ENCODE measurements at places on chromosomes 7 and 10.

DNA sequence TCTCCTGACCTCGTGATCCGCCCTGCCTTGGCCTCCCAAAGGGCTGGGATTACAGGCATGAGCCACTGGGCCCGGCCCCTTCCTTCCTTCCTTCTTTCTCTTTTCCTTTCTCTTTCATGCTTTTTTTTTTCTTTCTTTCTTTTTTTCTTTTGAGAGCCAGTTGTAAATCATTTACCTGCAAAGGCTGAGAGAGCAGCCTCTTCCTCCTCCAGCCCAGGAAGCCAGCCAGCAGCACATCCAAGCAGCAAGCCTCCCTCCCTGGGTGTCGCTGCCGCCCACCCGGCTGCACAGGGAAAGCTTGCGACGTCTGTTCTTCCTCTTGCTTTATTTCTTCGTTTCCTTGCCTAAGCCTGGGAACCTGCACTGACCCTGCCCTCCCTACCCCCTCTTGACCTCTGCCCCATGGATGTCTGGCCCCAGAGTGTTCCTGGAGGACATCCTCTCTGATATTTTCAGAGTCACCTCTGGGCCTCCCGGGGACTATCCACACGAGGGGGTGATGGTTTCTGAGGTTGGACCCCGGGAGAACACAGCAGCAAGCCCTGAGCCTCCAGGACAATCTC lies 62.8 kb upstream of the MYL10 start:
- peak; percentile 89 for DNase-seq

DNA sequence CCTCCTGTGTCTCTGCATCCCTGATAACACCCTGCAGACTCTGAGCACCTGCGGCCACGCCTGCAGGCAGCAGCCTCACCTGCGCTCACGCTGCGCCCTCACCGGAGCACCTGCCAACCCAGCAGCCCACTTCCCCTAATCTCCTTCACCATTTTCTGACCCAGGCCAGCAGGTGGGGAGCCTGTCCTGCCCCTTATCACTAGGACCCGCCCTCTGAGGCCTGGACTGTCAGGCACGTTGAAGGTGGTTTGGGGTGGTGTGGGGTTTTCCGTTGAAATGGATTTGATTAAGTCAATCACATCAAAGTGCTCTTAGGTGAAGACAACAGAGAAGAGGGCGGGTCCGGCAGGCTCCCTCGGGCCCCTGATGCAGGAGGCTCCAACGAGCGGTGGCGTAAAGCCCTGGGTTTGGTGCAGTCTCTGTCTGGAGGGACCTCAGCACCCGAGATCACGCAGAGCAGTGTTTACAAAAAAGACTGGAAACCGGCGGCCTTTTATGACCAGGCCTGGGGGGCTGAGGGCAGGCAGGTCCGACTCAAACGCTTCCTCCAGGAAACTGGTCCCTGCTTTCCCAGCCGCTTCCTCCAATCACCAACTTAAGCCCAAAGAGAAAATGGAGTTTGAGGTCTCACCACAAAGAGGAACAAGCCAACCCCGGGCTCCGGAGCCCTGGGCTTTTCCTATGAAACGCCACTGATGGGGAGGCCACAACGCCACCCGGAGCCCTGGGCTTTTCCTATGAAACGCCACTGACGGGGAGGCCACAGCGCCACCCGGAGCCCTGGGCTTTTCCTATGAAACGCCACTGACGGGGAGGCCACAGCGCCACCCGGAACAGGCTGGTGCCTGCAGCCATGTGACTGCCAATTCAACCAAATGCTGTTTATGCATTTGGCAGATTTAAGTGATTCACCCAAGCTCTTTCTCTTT lies 45.5 kb downstream of the DPYSL4 start:
- DNase-seq = no peak

GRCh38 chr10:126504063-126504760 lies 115.9 kb upstream of the ADAM12 start:
- peak; percentile 76 for DNase-seq

DNA sequence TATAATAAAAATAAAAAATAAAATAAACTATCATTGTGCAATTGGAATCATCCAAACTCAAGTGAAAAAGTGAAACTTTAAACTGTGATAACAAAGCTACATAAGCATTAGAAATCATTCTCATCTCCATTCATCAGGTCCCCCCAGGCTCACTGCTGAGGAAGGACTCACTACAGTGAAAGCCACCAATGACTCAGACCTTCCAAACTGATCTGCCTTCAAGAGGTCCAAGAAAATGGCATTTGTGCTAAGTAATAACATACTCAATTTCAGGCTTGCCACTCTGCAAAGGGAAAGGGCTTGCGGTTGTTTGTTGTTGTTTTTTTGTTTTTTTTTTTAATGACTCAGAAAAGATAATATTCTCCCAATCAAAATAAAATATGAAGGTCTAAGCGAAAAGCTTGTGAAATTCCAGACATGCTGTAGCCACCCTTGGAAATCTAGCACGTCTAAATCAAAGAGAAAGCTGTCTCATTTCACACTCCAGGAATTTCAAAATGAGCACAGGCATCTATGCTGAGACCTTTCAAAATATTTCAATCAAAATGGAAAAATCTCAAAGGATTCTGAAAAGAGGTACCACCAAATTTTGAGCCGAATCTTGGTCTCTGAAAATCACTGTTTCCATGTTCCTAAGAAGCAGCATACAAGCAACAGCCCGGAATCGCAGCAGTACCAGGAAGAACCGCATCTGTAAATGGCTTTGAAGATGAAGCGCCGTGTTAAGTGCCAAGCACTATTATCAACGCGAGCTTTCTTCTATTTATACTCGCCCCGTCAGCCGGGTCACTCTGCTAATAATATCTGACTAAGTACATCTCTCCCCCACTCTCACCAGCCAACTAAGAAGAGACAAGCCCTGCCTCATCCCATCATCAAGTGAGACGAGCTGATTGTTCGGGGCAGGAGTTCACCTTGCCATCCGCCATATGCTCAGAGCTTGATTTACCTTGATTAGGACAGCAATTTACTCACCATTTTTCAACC lies 13.5 kb downstream of the SFMBT2 start:
- no peak for DNase-seq

- no peak for DNase-seq
These were observed 140.5 kb downstream of the TWIST1 start for GRCh38 chr7:18976715-18977471.

DNA sequence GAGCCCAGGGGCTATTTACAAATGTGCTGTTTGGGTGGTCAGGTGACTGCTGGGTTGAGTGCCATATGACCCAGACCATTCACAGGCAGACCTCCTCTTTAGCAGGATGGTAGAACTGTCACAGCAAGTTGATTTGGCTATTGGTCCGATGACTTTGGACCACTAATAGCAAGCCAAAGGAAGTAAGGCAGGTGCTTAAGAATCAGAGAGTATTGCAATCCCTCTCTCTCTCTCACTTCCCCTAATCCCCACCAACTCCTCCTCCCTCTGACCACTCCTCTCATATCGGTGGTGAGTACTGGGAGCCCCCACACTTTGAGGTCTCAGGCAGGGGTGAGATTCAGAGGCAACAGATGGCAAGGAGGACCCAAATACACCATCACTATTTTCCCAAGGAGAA lies 165.3 kb downstream of the TRIL start:
- no peak for DNase-seq

DNA sequence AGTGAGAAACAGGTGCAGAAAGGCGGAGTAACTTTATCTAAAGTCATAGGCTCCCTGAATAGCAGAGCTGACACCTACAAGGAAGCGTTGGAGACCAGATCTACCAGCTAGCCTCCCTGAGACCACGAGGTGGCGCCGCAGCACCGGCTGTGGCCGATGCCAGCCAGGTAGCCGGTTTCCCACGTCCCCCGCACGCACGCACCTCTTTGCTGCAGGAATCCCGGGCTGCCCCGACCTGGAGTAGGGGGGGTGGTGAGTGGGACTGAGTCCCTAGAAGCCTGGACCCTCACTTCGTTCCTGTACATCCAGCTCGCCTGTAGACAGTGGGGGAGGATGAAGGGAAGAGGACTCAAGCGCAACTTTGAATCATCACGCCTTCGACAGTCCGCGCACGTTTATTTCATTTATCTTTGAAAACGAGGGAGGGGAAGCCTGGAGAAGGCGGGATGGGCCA lies 3.7 kb downstream of the ELOVL3 start:
- DNase-seq = peak; percentile 84

DNA sequence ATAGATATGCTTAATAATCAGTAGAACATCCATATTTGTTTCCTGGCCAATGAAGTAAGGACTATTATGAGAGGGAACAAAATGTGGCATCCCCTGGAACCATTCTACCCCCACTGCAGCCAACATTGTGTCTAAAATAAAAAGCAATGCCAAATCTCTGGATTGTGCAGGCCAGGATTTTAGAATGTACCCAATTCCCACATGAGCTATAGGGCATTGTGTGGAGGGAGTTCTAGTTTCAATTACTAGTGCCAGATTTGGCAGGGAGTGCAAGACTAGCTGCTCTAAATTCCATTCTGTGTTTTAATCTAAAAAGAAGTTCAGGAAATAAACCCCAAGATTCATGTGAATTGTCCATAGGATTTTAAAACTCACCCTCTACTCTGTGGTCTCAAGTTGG lies 112.3 kb downstream of the HGF start:
- no peak for DNase-seq

GRCh38 chr7:134084488-134085144 lies 42.5 kb upstream of the LRGUK start:
- no peak for DNase-seq

GRCh38 chr7:11776039-11776438 lies 56.0 kb downstream of the THSD7A start:
- DNase-seq = no peak

DNA sequence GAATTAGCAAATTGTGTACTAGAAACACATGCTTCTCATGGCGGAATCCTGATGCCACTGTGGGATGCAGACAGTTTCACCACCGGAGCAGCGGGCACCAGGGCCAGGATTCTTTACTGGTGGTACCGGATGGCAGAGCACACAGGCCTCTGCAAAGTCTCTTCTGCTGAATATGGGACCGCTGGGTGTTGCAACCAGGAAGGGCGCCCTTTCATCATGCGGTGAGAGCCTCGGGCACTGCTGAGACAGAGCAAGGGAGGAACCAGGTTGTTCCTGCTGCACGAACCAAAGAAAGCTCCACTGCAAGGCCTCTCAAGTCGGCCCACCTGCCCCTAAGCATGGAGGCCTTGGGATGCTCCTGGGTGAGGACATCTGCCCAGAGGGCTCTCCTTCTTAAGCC lies 57.0 kb upstream of the NMT2 start:
- no peak for DNase-seq

GRCh38 chr7:130882396-130882795 lies 148.4 kb upstream of the KLF14 start:
- DNase-seq = no peak

- DNase-seq = no peak
These were observed 12.6 kb upstream of the PPP2R2D start for GRCh38 chr10:131888186-131888604.

DNA sequence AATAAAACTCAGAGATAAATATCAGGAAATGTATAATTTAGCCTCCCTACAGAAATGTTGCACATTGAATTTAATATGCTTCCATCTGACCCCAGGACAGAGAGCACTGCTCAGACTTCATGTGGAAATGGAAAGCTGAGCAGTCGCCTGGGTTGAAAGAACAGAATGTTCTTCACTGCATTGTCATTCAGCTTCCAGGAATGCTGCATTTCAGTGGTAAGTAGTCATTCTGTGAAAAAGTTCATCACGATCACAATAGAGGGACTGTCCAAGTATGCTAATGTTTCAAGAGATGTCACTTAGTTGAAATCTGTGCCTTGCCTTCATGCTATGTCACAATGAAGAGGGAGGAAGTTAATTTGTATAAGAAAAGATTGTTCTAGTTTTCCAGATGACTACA lies 147.3 kb downstream of the NRCAM start:
- no peak for DNase-seq

GRCh38 chr7:107843184-107843583 lies 40.2 kb upstream of the SLC26A3 start:
- DNase-seq = no peak

- no peak for DNase-seq
These were observed 402 bp upstream of the CDHR1 start for GRCh38 chr10:84193846-84194423.

DNA sequence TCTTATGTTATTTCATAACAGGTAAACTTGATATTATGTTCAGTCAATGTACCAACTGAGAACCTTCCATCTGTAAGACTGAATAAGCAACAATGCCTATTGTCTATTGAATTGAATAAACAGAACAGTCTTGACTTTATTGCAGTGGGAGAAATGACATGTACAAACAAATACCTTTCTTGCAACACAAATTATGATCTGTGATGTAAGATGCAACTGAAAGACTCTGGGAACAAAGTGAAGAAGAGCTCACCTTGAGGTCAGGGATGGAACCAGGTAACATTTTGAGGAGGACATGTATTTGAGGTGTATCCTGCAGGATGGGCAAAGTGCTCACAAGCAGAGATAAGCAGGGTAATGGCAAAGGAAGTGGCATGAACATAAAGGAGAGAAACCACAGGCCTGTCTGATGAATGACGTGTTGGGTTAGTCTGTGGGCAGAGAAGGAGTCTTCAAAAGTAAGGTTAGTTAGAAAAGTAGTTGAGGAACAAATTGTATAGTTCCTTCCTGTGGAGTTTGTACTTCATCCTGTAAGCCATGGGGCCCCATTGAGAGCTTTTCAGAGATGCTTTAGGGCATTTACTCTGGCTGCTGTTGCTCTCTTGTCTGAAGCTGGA lies 9.5 kb downstream of the PNLIPRP3 start:
- DNase-seq = no peak

DNA sequence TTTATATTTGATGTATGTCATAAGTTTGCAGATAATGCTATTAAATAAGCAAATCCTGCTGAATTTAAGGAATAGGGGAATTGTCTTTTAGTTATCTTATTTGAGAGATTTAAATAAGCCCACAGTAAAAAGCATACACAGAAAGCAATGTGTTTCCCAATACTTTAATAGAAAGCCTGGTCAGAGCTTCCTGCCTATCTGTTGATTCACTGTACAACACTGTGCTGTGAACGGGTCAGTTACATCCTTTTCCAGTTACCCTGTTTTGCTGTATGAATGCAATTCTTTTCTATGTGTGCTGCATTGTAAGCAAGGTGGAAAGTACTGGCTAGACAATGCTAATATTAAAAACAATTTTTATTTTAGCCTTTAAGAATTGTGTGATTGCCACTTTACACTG lies 81.2 kb downstream of the ANKRD7 start:
- DNase-seq = no peak

GRCh38 chr10:107611115-107611514 lies 446.6 kb upstream of the SORCS1 start:
- no peak for DNase-seq

GRCh38 chr7:102412548-102412947 lies 16.4 kb downstream of the PRKRIP1 start:
- DNase-seq = peak; percentile 42

GRCh38 chr10:74846958-74847357 lies 20.6 kb downstream of the KAT6B start:
- no peak for DNase-seq

- no peak for DNase-seq
These were observed 343.6 kb upstream of the MGMT start for GRCh38 chr10:129123428-129123827.

- DNase-seq = no peak
These were observed 15.9 kb downstream of the CAV1 start for GRCh38 chr7:116540743-116541142.

DNA sequence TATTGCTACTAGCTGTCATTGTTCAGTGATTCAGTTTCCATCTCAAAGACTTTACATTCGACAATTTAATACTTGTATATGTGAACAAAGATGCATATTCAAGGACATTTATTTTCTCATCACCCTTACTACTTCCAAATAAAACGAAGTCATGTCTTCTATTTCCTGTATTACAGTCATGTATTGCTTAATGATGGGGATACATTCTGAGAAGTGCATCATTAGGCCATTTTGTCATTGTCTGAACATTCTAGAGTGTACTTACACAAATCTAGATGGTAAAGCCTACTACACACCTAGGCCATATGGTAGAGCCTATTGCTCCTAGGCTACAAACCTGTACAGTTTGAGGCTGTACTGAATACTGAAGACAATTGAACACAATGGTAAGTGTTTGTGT lies 6.5 kb downstream of the C10orf95 start:
- no peak for DNase-seq
